BE2C (cell line): ENCODE measurements at places on chromosomes 6 and 20.

GRCh38 chr20:3767110-3767426, 485 bp downstream of the ADISSP start:
- no peak for DNase-seq

- no peak for DNase-seq
These were observed 179.1 kb downstream of the NFATC2 start for GRCh38 chr20:51363378-51363777.

- DNase-seq, result no peak
These were observed 456.4 kb upstream of the MANEA start for GRCh38 chr6:95120984-95121383.

GRCh38 chr6:33217681-33218080, 9.4 kb downstream of the RING1 start:
- no peak for DNase-seq

- no peak for DNase-seq
These were observed 121.6 kb downstream of the CD164 start for GRCh38 chr6:109260701-109261100.

DNA sequence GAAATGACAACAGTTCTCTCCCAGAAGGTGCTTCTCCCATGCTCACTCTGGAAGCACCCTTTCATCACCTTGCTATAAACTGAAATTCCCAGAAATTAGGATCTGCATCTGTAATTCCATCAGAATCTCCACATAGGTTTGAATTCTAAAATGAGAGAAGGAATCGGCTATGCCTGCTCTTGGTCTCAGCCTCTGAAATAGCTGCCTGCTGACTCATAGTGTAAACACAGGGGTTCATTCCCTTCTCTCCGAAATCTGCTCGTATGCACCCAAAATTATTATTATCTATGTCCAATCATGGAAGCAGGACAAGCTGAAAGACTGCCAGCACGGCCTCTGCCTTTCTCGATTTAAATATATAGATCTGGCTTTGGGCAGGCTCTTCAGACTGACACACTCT, 74.6 kb upstream of the TAB2 start:
- no peak for DNase-seq

GRCh38 chr6:104118274-104118673, 741.4 kb downstream of the HACE1 start:
- no peak for DNase-seq

GRCh38 chr6:142400495-142400894, 98.7 kb downstream of the ADGRG6 start:
- DNase-seq, result no peak

DNA sequence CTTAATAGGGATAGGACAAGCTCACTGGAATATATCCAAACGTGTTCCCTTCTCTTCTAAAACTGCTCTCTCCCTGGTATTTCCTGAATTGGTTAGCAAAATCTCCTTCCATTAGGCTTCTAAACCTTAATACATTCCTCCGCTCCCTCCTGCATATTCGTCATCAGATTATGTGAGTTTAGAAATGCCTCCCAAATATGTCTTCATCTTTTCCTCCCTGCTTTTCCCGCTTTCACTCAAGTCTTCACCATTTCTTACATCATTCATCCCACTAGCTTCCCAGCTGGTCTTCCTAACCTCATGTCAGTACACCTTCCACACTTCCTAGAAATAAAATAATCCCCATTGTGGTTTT, 26.9 kb downstream of the SLC22A16 start:
- no peak for DNase-seq

DNA sequence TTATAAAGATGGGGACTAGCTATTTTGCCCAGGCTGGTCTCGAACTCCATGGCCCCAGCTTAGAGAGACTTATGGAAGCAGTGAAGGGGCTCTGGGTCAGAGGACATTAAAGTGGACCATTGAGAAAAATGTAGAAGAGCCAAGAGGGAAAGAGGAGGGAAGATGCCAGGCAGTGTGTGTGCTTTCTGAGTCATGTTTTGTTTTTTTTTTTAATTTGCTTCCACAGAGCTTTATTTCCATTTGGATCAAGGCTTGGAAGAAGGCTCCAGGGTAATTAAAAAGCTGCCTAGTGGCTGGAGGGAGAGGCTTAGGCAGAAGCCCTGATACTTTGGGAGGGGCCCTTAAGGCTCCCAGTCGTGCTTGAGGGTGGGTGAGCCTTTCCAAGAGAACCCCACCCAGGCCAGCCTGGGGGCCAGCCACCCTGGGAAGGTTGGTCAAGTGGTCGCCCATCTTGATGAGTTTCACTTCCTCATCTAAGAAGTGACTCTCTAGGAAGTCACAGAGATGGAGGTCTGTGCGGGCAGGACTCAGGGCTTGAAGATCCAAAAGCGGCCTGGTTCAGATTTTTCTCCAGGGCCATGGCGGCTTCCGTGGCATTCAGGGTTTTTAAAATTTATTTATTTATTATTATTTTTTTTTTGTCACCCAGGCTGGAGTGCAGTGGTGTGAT, 3.0 kb upstream of the ZNF335 start:
- DNase-seq, result no peak

DNA sequence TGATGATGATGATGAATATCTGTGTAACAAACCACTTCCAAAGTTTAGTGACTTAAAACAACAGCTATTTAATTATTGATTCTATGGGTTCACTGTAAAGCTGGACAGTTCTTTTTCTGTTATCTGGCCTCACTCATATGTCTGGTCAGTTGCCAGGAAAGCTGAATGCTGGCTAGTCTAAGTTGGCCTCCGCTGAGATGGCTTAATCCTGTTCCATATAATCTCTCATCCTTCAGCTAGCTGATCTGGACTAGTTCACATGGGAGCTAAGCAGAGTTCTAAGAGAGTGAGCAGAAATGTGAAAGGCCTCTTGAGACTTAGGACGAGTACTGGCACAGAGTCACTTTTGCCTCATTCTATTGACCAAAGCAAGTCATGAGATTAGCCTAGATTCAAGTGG, 334.7 kb upstream of the FLRT3 start:
- no peak for DNase-seq

DNA sequence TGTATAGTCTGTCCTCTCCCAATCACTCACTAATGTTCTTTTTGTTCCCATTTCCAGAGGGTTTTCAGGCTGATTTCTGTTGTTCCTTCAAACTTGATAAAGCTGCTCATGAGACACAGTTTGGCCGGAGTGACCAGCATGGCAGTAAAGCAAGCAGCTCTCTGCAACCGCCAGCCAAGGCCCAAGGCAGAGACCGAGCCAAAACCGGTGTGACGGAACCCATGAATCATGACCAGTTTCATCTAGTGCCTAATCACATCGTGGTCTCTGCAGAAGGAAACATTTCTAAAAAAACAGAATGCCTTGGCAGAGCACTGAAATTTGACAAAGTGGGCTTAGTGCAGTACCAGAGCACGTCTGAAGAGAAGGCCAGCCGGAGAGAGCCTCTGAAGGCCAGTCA, 14.8 kb upstream of the RPL7L1 start:
- DNase-seq, result no peak

- no peak for DNase-seq
These were observed 174.0 kb upstream of the RSPO3 start for GRCh38 chr6:126944512-126944911.
